ENCODE measurements at places on chromosomes 4 and X.

- no peak for DNase-seq
Observed at GRCh38 chrX:46599051-46599560, 25.5 kb downstream of the CHST7 start.

DNA sequence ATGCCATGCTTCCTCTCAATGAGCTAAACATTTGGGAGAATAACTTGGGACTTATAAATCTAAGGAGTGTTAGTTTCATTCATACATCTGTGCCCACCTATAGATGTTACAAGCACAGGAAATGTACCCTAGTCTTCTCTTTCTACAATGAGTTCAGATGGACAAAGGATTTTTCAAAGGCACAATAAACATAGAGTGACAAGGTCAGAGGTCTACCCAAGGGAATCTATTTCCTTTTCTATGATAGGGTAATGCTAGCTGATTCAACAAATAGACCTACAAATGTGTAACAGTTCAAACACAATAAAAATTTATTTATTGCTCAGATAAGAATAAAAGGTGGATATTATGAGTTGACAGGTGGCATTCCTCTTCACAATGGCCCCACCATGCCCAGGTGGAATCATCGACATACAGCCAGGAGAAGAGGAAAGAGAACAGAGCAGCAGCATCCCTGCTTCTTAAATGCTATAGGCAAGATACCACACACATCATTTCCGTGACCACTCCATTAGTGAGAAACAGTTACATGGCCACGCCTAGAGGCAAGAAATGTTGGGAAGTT is 421.8 kb downstream of the HNRNPD start:
- DNase-seq, result no peak

- peak; percentile 98 for DNase-seq
Observed at GRCh38 chr4:140523857-140524742, at the start of gene ELMOD2. Gene ELMOD2 (plus strand): TSS chr4:140524168. CDS start chr4:140525429, 1,261 bp downstream.

- peak; percentile 37 for DNase-seq
Observed at GRCh38 chr4:25863831-25864418, 1.1 kb upstream of the SEL1L3 start.

GRCh38 chrX:69216446-69216845 is 51.2 kb upstream of the PJA1 start:
- no peak for DNase-seq

DNA sequence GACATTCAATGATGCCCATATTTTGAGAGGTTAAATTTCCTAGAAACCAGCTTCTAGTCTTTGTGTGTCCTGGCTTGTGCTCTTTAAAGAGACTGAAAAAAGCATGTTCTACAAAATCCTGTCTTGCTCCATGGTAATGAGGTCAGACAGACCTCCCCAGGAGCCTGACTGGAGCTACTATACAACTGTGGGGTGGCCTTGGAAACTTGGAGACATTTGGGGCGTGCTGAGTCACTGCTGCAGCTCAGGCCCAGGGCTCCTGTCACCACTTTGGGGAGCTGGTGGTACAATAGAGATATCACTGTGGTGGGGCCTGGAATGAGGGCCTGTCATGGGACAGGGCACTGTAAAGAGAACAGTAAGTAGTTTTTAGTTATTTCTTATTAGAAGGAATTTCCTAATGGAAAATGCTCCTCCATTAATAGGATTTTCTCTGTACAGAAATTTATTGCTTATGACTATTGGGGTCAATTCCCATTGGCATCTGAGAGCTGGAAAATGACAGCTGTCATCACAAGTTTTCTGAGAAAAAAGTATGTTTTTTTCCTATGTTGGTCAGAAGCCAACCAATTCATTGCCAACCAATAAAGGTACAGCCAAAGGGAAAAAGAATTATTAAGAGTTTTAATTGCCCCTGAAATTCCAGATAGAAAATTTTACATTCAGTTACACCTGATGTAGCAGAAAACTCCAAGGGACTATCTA is 207.4 kb upstream of the JADE1 start:
- DNase-seq, result peak; percentile 57

- no peak for DNase-seq
Observed at GRCh38 chr4:88697588-88698329, at the start of gene NAP1L5. Gene NAP1L5 (minus strand): TSS chr4:88697829. CDS start chr4:88697754, 75 bp downstream.
